ENCODE measurements at places on chromosomes 1 and 21.

GRCh38 chr1:25039229-25039628 is 109.2 kb upstream of the RUNX3 start:
- no peak for DNase-seq

DNA sequence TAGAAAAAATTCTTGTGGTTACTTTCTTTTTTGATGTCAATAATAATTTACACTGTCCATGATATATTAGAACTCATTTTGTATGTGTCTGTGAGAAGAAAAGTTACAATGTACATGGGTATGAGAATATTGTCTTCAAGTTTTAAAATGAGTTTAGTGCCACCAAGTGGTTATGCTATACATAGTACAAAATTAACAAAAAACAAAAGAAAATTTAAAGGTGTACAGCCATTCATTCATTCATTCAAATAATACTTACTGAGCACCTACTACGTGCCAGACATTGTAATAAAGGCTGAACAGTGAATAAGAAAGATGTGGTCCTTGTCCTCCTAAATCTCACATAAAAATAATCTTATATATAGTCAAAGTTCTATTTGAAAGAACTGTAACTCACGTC is 27.7 kb downstream of the UCHL5 start:
- DNase-seq = peak; percentile 59

- peak; percentile 60 for DNase-seq
Measured at GRCh38 chr1:211684791-211685190, 9.4 kb upstream of the NEK2 start.

DNA sequence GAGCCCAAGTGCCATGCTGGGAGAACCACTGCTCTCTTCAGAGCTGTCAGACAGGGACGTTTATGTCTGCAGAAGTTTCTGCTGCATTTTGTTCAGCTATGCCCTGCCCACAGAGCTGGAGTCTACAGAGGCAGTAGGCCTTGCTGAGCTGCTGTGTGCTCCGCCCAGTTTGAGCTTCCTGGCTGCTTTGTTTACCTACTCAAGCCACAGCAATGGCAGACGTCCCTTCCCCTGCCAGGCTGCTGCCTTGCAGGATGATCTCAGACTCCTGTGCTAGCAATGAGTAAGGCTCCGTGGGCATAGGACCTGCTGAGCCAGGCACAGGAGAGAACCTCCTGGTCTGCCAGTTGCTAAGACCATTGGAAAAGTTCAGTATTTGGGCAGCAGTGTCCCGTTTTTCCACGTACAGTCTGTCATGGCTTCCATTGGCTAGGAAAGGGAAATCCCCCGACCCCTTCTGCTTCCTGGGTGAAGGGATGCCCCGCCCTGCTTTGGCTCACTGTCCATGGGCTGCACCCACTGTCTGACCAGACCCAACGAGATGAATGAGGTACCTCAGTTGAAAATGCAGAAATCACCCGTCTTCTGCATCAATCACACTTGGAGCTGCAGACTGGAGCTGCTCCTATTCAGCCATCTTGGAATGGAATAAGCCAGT is 31.9 kb downstream of the CYP4B1 start:
- DNase-seq = no peak

- no peak for DNase-seq
Measured at GRCh38 chr1:67612788-67613241, 72.2 kb upstream of the GADD45A start.

DNA sequence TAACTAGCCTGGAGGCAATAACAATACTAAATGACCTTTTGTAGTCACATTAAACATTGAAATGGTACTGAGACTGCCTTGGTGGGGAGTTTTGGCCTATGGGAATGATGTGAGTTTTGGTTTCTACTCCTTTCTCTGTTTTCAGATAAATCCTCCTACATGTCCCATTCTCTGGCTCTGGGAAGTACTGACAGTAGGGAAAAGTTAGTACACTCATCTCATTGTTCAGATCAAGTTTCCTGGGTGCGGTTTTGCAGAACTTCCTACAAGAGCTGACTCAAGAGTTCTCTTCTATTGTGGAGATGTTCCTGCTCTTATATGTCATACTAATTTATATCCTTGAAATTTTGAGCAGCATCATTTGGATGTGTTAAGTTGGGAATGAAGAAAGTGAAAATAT is 74.2 kb upstream of the MACF1 start:
- DNase-seq = peak; percentile 79

DNA sequence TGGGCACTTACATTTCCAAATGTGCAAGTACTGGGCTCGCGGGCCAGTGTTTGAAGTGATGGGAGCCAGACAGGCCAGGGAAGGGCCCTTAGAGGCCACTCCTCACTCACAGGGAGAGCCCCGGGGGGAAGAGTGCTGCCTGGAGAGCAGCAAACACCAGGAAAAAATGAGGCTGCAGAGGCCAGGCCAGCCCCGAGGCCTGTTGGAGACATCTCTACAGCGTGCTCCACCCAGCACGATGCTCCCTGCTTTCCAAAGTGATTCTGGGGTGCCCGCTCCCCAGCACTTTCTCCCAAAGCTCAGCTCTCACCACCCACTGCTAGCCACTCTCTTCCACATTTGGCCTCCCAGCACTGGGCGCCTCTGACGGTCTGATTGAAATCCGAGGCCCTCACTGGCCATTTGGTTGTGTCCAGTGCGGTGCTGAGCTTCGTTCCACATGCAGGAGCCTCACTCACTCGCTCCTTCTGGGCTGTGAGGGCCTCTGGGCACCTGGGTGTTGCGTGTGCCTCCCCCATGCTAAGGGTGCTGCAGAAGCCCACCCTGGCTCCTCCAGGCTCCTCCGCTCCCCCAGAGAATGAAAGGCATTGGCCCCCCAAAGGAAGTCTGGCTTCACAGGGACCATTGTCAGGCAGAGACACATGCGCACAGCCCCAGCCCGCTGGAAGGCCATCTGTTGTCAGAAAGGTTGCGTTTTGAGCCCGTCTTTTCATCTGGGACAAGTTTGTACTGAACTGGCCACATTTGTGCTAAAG is 385.4 kb upstream of the VAMP3 start:
- DNase-seq = no peak

DNA sequence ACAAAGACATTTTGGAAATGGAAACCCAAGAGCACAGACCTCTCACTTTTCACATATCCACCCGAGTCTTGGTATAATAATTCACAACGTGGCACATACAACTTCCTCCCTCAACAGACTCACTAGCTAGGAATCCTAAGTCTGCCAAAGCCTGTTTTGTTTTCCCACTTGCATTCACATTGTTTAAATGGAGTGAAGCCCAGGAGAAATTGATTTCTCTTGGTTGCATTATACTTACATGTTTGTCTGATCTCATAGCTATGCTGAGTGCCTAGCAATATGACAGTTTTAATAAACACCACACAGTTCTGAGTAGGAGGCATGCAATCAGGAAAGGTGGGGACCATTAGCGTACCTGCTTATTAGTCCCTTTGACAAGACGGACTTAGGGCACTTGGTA is 348.6 kb upstream of the ADGRL4 start:
- DNase-seq = peak; percentile 71

GRCh38 chr1:234256359-234256758 is 116.9 kb upstream of the COA6 start:
- DNase-seq = no peak

DNA sequence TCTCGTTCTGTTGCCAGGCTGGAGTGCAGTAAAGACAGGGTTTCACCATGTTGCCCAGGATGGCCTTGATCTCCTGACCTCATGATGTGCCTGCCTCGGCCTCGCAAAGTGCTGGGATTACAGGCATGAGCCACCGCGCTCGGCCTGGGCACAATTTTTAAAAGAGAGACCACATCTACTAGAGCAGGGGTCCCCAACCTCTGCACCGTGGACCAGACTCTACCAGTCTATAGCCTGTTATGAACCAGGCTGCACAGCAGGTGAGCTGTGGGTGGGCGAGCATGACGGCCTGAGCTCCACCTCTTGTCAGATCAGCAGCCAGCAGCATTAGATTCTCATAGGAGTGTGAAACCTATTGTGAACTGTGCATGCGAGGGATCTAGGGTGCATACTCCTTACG is 20.8 kb downstream of the TNNT2 start:
- no peak for DNase-seq

- peak; percentile 39 for DNase-seq
Measured at GRCh38 chr1:233328142-233328921, 808 bp downstream of the MAP3K21 start.

DNA sequence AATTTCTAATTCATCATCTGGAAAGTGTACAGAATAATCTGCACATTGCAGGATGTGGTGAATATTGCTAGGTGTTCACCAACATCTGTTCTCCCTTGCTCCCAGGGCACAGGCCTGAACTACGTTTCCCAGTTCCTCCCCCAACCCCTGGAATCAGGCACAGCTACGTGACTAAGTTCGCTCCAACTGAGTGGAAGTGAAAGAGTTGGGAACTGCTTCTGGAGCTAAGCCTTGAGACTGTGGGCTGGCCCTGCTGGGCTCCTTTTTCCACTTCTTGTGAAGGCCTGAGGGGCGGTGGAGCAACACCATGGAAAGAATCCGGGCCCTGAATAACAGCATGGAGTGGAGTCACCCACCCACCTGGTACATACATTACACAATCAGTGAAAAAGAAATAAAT is 534.6 kb downstream of the SMYD3 start:
- no peak for DNase-seq

DNA sequence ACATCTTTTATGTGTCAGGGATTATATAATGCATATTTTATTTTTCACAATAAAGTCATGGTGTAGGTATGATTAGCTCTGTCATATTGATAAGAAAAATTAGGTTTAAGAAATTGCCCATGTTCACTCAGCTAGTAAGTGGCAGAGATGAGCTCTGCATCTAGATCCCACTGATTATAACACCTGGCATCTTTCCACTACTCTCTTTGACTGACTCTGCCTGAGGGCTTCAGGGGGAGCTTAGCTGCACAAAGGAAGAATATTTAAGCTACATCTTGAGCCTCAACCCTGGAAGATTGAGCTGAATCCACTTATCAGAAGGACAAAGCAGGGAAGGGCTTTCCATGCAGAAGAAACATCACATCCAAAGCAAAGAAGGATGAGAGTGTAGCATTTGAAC is 190.4 kb downstream of the MIS18A start:
- DNase-seq = no peak

- no peak for DNase-seq
Measured at GRCh38 chr1:42365118-42365517, 15.5 kb upstream of the RIMKLA start.

DNA sequence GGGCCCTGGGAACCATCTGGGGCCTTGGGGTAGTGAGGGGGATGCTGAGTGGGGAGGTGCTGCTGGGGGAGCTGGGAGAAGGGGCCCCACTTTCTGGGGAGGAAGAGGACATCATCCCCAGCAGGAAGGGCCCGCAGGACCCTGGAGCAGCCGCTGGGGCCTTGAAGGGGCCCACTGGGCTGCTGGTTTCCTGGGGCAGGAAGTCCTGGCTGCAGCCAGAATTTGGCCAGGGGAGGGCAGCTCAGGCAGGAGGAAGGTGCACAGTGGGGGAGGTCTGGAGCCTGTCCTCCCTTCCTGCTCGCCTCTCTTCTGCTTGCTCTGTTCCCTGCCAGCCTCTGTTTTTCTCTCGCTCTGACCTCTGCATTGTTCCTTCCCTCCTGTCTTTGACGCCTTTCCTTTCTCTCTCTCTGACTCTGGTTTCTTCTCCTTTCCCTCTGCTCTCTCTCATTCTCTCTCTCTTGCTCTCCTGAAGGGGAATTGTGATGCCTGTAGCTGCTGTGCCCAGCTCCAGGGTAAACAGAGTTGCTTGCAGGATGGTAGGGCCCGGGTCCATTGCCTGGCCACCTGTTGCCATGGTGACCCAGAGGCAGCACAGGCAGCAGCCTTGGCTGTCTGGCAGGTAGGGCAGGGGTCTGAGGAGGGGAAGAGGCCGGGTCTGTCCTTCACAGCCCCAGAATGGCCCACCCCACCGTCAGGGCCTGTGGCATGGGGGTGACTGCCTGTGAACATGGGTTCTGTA is 23.9 kb downstream of the ACOT11 start:
- DNase-seq = no peak

DNA sequence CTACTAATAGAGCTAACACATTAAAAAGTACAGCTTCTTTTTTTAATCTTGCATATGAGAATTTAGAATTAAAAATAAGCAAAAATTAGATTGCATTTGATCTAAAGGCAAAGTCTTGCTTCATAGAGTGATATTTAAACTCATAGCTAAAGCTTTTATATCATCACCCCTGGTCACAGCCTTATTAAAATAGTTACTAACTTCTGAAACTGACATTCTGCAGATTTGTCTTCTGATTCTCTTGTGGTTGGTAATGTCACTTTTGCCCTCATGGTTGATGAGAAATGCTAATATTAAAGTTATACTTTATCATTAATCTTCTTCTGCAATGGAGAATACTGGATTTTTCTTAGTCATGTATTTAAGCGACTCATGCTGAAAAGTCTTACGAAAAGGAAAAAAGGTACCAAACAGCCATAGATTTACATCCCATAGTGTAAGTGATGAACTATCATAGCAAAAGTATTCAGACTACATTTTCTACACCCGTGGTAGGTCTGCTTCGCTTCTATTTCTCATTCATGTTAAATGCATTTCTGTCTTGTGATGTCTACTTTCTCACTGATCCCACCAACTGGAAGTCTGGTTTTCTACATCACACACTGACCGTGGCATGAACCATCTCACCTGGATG is 330.5 kb upstream of the B3GALT2 start:
- DNase-seq = no peak

GRCh38 chr21:34846601-34847112 is 177.9 kb downstream of the CLIC6 start:
- DNase-seq = peak; percentile 86

DNA sequence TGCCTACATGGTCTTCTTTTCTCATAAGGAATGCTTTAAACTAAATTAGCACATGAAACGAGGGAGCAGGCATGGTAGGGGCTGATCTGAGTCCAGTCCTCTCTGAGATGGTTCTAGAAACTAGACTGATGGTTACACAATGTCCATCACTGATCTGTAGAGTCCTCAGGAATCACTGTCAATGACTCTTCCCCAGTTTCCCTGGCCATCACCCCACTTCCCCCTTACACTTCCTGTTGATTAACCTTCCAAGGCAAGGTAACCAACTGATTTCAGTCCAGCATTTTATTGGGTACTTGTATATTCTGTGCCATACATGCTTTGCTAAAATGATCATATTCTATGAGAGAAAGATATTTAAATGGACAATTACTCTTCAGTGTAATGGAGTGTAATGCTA is 100.6 kb upstream of the ARTN start:
- no peak for DNase-seq

Data from adipocyte (in vitro differentiated cells).